ENCODE measurements at places on chromosomes 2 and 18. TPM values are rescaled to one million over a fixed set of nuclear protein-coding genes. Genes with fewer than 3 reads are reported as not detected.

The AQP12A gene
- total RNA-seq: 20.5 TPM

The CFAP65 gene
- total RNA-seq: 1.6 TPM

The NPAS2 gene
- total RNA-seq: 38.3 TPM

- DNase-seq: no peak
These were observed 212.7 kb downstream of the KLHL29 start for GRCh38 chr2:23597687-23598086.

DNA sequence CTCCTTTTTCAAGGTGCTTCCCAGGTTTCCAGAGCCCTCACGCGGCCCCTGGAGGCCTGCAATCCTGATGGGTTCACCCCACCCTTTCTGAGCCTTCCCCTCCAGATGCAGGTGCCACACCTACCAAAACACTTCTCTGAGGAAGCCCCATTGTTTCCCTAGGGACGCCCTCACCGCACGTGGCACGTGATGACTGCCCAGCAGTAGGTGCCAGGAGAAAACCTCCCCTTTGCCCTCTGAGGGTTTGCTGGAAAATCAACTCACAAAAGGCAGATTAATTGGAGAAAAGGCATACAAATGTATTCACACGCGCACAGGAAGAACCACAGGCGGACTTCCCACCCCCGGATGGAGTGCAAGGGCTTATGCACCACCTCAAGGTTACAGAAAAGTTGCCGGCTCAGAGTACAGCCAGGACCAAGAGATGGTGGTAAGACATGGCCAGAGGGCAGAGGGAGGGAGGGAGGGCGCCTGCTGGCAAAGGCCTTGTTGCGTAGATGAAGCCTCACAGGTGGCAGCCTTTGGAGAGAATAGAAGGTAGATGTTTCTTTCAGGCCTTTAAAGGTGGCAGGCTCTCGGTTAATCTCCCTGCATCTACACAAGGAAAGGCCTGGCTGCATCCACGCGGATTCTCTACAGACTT, 269.4 kb upstream of the RAB6C start:
- DNase-seq: no peak

DNA sequence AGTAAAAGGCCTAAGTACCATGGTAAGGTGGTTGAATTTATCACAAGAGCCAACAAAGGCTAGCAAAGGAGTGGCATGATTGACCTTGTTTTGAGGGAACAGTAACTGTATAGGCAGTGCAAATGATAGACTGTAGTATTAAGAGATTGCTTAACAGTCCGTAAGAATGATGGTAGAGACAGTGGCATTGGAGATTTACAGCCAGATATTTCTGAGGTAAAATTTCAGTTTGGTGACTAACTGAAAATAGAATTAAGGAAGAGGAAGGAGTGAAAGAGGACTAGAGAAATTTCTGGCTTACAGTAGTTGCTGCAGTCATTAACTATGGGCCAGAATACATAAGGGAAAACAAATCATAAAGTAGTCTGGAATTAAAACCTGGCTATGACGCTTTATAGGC, 4.4 kb upstream of the BAZ2B start:
- no peak for DNase-seq

DNA sequence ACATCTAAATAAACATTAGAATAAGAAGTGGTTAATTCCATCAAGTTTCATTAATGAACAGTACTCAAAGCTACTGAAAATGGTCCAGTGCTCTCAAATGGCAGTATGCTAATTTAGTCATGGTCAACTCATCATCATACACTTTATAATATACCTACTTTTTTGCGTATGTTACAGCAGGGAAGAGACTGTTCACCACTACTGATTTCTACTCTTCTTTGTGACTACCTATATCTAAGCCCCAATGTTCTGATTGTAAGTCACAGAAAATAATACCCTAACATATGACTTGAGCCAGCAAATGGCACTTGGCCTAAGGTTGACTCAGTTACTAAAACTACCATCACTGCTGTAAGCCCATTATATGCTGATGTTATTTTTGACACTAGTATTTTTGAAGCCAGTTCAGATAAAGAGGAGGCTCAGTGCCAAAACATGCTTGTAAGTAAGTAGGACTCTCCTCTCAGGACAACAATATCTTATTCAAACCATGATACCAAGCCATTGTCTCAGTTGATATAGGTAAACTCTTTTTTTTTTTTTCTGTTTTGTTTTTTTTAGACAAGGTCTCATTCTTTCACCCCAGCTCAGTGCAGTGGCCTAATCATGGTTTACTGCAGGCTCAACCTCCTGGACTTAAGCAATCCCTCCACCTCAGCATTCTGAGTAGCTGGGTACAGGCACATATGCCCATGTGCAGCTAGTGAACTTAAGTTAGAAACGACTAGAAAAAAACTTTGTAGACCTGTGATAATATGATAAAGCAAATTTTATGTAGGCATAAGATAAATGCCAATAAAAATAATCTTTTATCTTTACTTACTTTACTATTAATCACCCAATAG, 266.9 kb downstream of the ZNF385B start:
- DNase-seq: no peak

DNA sequence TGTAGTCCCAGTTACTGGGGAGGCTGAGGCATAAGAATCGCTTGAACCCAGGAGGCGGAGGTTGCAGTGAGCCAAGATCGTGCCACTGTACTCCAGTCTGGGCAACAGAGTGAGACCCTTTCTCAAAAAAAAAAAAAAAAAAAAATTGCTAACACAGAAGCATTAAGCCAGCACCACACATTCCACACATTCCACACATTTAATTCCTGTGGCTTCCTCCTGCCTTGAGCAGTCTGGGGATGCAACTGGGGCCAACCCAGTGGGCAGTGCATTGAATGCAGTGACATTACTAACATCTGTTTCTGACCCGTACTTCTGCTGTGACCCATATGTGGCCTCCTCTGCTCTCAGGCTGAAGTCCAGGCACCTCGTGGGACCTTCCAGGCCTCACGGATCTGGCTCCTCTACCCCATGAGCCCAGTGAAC, 107.0 kb downstream of the BCL2L11 start:
- DNase-seq: no peak

DNA sequence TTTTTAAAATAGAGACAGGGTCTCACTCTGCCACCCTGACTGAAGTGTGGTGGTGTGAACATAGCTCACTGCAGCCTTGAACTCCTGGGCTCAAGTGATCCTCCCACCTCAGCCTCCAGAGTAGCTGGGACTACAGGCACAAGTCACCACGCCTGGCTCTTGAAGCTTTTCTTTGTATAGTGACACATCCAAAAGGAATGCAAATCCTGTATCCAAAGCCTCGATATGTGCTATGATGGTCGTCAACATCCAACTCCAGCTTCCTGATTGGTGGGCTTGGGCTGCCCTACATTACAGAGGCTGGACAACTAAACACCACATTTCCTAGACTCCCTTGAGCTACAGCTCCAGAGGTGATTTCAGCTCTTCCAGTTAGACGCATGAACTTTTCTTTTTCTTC, 101.7 kb upstream of the PGAP1 start:
- no peak for DNase-seq

GRCh38 chr2:180130403-180130802, 123.3 kb upstream of the CWC22 start:
- DNase-seq: no peak

DNA sequence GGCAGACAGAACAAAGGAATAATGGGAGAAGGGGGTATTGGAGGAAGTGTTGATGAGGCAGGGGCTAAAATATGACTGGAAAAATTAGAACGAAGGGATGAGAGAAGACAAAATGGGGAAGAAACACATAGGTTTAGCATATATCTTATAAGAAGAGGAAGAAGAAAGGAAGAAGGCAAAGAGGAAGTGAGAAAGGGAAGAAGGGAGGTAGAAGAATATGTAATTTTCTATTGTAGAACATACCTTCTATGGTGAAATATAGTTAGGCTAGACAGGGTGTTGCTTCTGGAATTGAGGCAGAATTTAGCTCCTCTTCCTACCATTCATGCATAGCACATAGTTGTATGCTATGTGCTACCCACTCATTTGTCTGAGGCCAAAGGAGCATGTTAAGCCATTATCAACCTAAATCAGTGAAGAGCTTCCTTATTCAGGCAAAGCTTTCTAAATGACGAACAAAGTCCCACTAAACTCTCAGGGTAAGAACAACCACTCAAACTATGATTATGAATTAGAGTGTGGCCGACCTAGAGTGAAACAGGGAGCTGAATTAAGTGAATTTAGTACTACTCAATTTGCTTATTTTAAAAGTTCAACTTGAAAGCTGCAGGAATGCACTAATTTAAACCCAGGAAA, 180.9 kb upstream of the GALNT5 start:
- DNase-seq: no peak

The FBXO48 gene
- total RNA-seq: 2.3 TPM

The ATP8B1 gene
- 263 TPM for total RNA-seq

The GLI2 gene
- 1.3 TPM for total RNA-seq

- no peak for DNase-seq
These were observed 7.0 kb downstream of the TIMM21 start for GRCh38 chr18:74155276-74155675.

The ZNF521 gene
- total RNA-seq: 5.3 TPM

- DNase-seq: no peak
These were observed 649.4 kb upstream of the SLC8A1 start for GRCh38 chr2:41101281-41101680.

DNA sequence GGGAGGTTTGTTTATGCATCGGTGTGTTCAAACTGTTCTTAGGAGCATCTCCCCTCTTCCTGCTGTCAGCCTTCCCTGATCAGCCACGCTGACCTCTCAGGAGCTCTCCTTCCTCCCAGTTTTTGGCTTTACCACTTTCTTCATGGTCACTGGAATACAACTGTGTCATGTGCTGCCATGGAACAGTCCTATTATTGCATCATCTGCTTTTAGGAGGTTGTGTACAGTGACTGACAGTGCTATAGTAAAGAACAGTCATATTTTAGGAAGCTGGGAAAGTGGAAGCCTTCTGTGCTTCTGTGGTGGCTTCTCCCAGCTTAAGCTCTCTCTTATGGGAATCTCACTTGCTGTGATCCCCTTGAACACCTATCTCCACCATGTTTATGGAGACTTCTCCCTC, 165.5 kb downstream of the TPGS2 start:
- no peak for DNase-seq

- no peak for DNase-seq
These were observed 364.8 kb downstream of the SOCS6 start for GRCh38 chr18:70653671-70654070.
